ENCODE measurements at places on chromosomes 1 and 21.

GRCh38 chr1:184032306-184032929, 5.1 kb downstream of the COLGALT2 start:
- DNase-seq, result no peak

- no peak for DNase-seq
These were observed 541.0 kb upstream of the ADGRL4 start for GRCh38 chr1:79547514-79547913.

DNA sequence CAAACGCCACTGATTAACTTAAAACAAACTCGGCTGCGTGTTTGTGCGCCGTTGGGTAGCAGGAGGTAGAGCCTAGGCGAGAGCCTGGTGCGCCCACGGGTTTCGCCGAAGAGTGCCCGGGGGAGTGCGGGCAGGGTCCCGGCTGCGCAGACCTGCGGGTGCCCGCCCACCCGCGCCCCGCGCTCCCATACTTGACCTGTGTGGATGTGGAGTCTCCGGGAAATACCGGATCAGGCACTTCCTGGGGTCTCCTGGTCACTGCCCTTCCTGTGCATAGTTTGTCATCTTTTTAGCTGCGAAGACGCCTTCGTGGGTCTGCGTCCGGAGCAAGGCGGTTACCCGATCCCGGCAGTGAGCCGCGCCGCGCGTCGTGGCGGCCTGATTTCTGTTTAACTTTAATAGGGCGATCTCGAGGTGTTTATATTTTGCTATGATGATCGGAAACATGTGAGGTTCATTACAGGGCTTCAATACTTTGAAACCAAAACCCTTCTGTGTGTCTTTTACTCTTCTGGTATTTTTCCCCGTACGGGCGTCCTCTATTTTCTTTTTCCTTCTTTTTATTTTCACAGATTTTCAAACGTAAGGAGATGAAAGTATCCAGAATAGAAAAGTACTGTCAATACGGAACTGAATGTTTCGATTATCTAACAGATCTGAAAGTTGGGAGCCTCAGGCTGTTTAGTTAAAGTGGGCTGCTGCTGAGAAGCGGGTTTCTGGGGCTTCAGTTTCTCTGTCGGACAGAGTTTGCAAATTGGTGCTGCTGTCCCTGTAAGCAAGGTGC, 15.2 kb downstream of the NR5A2 start:
- no peak for DNase-seq

GRCh38 chr1:25773441-25774125, 26.4 kb upstream of the SELENON start:
- DNase-seq, result no peak

DNA sequence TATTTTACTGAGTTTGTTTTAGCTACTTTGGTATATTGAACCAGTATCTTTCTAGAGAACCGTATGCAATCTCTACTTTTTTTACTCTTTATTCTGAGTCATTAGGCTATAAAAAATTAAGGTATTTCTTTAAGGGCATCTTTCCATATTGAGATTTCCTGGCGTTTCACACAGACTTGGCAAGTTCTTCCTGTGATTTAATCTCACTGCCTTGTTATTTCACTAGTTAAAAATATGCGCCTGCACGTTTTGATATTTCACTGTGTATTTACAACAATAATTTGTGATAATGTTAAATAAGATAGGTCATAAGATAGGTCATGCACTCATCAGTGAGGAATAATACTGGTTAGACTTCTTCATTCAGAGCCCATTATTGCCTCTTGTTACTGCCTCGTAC, 16.2 kb upstream of the CR1L start:
- DNase-seq, result no peak

- DNase-seq, result no peak
These were observed 23.1 kb downstream of the TNN start for GRCh38 chr1:175090780-175091179.

GRCh38 chr1:228986093-228986904, 251.0 kb downstream of the RHOU start:
- DNase-seq, result no peak

DNA sequence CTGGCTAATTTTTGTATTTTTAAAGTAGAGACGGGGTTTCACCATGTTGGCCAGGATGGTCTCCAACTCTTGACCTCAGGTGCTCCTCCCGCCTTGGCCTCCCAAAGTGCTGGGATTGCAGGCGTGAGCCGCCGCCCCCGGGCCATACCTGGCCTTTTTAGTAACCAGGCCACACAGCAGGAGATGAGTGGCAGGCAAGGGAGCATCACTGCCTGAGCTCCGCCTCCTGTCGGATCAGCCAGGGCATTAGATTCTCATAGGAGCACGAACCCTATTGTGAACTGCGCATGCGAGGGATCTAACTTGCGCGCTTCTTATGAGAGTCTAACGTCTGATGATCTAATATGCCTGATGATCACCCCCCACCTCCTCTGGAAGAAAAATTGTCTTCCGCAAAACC, 308.7 kb upstream of the PRMT6 start:
- DNase-seq, result no peak

DNA sequence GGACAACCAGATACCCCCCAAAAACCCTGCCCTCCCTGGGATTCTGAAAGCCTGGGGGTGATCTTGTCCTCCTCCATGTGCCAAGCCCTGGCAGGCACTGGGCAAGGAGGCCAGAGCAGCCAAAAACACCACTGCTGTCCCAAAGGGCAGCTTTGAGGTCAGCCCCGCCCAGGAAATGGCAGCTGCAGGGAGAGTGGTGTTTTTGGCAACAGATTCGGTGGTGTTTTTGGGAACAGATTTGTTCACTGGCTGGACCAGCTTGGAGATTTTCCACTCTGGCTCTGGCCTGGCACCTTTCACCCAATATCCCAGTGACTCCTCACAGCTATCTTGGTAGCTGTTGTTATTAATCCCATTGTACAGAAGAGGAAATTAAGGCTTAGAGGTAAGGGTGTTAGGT, 34.7 kb downstream of the LRP8 start:
- no peak for DNase-seq

GRCh38 chr1:21342961-21343838, 52.9 kb upstream of the ECE1 start:
- no peak for DNase-seq

Measured in hematopoietic multipotent progenitor cell (in vitro differentiated cells).